ENCODE measurements at places on chromosomes 6 and 20.

GRCh38 chr6:168598251-168599117 lies 157.5 kb downstream of the SMOC2 start:
- no peak for DNase-seq

GRCh38 chr6:106033806-106034205 lies 52.3 kb upstream of the PRDM1 start:
- DNase-seq: no peak

- DNase-seq: no peak
These were observed 115.3 kb upstream of the EDN1 start for GRCh38 chr6:12174878-12175277.

- DNase-seq: no peak
These were observed 7.3 kb downstream of the PSORS1C2 start for GRCh38 chr6:31131595-31131994.

DNA sequence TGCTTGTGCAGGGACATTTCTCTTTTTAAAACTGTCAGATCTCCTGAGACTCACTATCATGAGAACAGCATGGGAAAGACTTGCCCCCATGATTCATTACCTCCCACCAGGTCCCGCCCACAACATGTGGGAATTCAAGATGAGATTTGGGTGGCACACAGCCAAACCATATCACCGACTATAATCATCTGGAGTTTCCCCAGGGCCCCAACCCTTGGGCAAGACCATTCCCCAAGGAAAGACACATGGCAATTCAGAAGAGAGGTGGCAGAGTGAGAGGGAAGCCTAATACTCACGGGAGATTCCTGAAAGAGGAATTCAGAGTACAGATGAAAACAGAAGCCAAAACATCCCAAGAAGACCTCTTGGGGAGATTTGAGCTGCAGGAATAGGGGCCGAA lies 291.0 kb upstream of the PLCB4 start:
- DNase-seq: no peak

DNA sequence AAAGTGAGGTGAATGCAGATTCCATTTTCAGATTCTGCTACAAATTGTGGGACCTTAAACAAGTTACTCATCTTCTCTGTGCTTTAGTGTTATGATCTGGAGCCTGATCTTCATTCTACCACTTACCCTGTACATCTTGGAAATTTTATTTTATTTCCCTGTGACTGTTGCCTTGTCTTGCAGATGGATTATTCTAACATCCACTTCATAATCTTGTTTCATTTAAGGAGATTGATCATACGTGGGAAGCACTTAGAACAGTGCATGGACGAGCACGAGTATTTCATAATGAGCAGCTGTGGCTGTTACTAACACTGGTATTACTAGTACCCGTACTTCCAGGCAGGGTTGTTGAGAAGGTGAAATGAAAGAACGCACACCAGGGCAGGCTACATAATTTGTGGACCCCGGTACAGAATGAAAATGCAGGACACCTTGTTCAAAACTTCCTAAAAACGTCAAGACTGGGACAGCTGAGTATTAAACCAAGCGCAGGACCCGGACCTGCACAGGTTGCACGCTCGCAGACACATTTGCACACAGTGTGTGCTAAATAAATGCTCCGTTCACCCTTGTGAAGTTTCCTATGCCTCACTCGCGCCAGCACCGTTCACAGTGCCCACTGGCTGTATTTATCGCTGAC lies 535 bp upstream of the CCDC170 start:
- DNase-seq: no peak

- no peak for DNase-seq
These were observed 290.0 kb upstream of the JAG1 start for GRCh38 chr20:10963717-10964266.

DNA sequence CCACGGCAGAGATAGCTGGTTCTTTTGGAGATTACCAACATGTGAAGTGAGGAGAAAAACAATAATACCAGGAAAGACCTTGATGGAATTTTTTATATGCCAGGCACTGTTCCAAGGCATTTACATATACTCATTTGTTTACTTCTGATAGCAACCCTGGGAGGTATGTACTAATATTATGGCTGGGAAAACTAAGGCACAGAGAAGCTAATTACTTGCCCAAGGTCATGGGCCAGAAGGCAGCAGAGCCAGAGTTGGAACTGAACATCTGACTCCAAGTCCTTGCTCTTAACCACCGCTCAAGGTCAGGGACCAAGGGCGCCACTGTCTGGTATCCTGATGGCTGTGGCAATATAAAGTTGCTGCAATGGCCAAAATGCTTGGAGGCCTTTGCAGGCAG lies 97.0 kb upstream of the KCNG1 start:
- no peak for DNase-seq

DNA sequence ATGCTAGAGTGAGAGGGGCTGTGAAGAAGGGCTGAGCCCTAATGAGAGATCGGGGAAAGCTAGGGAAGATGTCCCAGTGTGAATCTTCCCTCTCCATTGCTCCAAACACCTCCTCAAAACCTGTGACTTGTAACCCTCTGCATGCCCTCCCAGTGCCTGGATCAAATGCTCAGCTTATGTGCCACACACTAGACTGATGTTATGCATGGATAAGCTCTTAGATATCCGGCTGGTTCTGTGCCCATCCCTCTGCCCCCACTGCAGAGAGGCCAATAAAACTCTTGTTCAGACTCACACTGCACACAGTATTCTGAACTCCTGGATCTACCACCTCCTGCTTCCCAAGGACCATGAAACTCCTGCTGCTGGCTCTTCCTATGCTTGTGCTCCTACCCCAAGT lies at the start of gene DEFB118:
Gene DEFB118 (plus strand): TSS at position 301 of the 400 bp plus-strand sequence. CDS start 50 bp downstream, at position 351.
- no peak for DNase-seq

DNA sequence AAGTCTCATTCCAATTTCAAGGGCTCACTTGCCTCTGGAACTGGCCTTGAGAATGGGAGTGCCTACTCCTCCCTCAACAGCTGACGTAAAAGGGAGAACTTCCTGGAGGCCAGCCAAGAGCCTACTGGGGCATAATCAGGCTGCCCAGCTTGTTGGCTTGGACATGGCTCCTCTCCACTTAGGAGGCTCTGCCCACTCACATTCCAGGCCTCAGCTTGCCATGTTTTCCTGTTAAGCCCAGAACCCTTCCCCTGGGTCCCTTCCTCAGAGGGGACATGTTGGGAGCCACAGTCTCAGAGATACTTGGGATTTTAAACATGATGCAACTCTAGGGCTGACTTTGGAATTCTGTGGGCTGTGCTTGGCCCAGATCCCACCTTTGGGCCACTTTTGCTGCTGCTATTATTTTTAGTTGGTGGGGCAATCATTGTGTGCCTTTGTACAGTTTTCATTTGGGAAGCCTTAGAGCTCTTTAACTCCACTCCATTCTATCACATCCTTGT lies 31.5 kb upstream of the ADTRP start:
- DNase-seq: no peak

GRCh38 chr6:92047152-92047850 lies 1372.1 kb downstream of the EPHA7 start:
- DNase-seq: no peak

GRCh38 chr20:59809630-59810448 lies 123.6 kb downstream of the SYCP2 start:
- DNase-seq: no peak

- DNase-seq: no peak
These were observed 26.2 kb upstream of the VEGFA start for GRCh38 chr6:43743682-43744381.

DNA sequence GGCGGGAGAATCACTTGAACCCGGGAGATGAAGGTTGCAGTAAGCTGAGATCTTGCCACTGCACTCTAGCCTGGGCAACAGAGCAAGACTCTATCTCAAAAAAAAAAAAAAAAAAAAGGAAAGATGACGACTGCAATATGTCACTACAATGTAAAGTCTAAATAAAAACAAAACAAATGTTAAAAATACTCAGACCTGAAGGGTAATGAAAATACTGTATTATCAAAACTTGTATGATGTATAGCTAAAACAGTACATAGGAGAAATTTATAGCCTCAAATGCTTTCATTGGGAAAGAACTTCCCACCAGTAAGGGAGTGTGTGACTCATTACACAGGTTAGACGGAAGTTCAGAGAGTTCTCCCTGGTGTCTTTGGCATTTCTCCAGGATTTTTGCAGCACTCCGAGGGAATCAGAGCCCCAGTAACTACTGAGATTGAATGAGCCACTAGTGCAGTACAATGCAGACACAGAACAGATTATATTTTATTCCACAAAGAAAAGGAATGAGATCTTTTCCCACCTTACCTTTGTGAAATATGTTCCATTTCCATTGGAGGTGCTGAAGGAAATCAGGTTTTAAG lies 12.5 kb upstream of the RALGAPB start:
- DNase-seq: no peak

DNA sequence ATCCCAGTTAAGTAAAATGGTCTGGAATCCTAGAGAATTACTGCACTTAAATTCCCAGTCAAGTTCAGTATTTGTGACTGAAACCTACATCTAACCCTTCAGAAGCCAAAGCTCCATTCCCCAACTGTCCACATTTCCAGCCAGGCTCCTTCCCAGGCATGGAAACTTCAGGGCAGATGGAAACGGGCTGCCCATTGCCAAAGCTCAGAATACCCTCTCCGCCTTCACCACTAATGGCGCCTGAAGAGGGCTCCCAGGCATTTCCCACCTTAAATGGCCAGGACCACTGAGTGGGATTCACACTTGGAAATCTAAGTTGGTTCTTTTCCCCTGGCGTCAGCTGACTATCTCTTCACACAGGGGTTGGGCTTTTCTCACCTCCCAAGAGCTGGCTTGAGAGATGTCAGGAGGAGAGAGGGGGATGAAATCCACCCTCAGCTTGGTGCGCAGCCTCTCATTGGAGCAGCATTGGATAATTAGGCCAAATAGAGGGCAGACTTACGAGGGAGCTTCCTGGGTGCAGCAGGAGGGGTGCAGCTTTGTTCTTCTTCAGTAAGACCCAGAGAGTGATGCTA lies 82.9 kb downstream of the ANKRD60 start:
- DNase-seq: no peak

DNA sequence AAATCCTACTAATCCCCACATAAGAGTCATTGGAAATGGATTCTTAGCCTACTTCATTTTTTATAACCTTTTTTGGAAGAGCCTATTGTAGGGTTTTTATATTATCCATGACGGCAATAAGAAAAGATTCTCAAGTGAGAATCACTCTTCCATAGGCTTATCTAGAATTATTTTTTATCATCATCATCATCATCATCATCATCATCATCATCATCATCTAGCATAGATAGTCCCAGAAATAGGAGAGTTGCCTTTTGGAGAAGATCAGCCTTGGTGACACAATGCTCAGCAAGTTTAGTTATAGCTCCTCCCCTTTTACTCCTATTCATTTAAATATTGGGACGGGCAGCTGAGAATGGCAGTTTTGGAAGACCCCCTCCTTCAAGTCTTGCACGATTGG lies 359.1 kb upstream of the SLC35B3 start:
- no peak for DNase-seq

DNA sequence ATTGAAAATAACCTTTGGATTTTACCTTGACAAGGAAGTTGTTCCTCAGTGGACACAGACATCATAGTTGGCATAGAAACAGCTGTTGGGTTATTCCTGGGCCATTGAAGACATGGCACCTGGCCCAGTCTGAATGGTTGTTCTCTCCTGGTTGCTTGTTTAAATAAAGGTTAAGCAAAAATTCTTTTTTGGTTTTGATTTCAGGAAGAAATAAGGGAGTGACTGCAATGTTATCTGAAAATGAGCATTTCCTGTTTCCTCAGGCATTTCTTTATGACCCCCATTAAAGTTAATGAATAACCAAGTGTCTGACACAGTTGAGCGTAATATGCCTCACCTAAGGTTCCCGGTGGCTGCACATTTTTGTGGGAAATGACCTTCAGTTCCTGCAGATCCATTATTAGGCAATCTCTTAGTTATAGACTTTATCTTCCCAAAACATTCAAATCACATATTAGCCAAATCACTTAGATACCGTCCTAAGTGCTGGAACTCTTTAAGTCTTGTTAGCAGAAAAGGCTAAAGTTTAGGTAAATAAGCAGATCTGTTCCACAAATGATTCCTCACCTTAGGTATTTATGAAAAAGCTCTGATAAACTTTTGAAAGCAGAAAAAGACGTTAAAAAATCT lies 648.7 kb upstream of the FLRT3 start:
- no peak for DNase-seq

GRCh38 chr20:44008806-44009678 lies 94.4 kb downstream of the TOX2 start:
- DNase-seq: no peak

DNA sequence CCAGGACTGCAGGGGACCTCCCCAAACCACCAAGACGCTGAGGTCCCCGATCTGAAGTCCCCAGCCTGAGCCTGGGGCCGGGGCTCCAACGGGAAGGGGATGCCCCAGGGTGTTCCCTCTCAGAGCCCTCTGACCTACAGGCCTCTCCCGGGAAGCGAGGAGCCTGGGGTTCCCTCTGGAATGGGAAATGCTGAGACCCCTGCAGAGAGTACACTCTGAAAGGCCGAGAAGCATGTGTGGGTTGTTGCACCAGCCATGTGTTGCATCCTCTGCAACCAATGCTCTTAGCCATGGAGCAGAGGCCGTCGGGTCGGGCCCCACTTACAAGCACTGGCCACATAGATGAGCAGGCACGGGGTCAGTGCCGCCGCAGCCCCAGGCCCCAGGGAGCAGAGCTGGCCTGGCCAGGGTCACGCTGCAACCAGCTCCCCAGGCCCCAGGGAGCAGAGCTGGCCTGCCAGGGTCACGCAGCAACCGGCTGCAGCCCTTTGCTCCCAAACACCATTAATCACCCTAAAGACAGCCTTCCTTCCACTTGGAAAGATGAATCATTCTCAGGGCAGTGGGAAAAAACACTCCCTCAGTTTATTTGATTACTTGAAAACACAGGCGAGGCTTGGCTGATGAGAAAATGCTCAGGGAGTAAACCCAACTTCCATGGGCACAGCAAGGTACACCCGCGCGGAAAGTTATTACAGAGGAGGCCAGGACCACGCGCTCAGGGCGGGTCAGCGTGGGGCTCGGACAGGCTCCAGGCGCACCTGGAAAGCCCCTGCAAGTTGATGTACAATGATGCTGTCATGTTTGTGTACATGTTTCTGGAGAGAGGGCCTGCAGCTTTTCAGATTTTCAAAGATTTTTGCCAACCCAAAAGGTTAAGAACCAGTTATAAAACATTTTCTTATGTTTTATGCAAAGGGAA lies 78.0 kb upstream of the AFDN start:
- DNase-seq: no peak

- DNase-seq: no peak
These were observed 9.4 kb upstream of the HLA-DQA1 start for GRCh38 chr6:32627831-32628230.

DNA sequence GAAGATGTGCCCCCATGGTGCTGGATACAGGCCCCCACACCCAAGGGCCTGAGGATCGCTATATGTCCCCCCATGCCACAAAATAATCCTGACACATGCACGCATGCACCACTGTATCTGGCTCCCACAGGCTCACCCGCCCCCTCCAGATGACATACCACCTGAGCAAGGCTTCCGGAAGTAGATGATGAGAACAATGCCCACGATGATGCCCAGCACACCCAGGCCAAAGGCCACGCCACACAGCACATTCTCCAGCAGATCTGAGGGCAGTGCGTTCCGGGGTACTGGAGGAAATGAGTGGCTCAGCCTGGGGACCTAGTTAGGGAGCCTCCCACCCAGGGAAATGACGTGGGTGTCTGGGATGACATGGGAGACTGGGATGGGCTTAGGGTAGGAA lies 3.8 kb downstream of the HLA-DMA start:
- DNase-seq: no peak

- no peak for DNase-seq
These were observed 20.9 kb upstream of the VNN1 start for GRCh38 chr6:132734694-132735236.

All from stimulated activated CD8-positive, alpha-beta memory T cell treated with anti-CD3 and anti-CD28 coated beads, Interleukin-4, amount 100 ng/mL, for 1 hour (primary cell).